Left cardiac atrium (tissue), 4 donors: ENCODE measurements at places on chromosomes 1 and 21. TPM values are rescaled to one million over a fixed set of nuclear protein-coding genes. Genes with fewer than 3 reads are reported as not detected.

DNA sequence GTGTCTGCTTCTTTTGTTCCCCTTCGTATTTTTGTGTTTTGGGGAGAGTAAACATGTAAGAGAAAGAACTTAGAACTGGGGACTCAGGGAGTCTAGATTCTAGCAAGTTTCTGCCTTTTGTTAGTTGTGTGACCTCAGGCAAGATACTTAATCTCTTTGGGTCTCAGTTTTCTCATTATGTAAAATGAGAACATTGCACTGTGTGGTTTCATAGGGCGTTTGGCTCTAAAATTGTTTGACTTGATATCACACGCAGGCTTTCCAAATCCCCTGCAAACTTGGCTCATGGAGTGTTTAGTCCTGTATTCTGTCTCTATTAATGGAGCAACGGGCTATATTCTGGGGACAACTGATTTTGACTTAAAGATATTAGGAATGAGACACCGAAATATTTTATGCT is 57.7 kb downstream of the NTNG1 start:
- DNase-seq: no peak

DNA sequence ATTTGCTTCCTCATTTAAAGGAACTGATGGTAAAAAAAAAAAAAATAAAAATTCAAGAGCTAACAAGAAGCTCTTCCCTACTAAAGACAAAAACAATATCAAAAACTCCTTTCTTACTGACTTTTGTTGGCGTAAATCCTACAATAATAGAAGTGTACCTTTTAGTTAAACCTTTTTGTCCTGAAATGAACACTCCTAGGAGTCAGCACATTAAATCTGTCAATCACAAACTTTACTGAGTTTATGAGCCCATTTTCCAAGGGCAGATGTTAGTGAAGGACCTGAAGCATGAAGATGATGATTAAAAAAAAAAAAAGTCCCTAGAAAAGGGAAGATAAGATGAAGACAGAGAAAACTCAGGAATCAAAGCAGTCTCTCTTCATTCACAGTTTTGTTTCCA is 22.6 kb upstream of the DDX59 start:
- DNase-seq: no peak

- DNase-seq: no peak
Observed at GRCh38 chr1:34927316-34927715, 2.1 kb downstream of the DLGAP3 start.

DNA sequence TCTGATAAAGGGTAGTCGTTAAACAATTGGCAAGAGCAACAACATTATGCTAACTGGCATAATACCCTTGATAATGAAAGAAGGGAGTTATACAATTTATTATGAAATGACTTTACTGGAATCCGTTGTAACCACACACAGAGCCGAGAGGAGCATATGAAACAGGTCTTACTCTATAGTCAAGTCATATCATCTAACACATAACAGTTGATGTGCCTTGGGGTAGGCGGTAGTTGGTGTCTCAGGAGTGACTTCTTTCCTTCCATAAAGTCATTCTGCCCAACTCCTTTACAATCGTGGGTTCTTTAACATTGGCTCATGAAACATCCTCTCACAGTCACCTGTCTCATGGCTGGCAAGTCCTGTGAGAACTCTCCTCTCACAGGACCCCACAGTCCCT is 225.2 kb downstream of the LTN1 start:
- no peak for DNase-seq

Gene DCST1
- total RNA-seq: not detected

GRCh38 chr1:220690140-220691052 is at the start of gene C1orf115:
Gene C1orf115 (plus strand): TSS chr1:220690363. CDS start chr1:220690403, 40 bp downstream.
- DNase-seq: peak; percentile 77

Gene DAB1
- total RNA-seq: 1.8 TPM

Gene CHIA
- not detected for total RNA-seq

DNA sequence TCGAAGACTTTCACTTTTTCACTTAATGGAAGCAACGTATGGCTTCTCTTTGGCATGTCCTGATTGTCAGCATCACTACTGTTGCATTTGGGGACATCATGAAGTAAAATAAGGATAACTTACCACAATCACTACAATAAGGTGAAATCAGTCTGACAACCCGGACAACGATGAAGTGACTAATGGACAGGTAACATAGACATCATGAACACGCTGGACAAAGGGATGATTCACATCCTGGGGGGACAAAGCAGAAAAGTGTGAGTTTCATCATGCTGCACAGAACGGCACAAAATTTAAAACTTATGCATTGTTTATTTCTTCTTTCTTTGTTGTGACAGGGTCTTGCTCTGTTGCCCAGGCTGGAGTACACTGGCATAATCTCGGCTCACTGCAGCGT is 53.9 kb downstream of the FH start:
- DNase-seq: no peak

GRCh38 chr21:45169001-45169400 is 94.6 kb downstream of the ADARB1 start:
- no peak for DNase-seq
